ENCODE measurements at places on chromosomes 11 and 22.

DNA sequence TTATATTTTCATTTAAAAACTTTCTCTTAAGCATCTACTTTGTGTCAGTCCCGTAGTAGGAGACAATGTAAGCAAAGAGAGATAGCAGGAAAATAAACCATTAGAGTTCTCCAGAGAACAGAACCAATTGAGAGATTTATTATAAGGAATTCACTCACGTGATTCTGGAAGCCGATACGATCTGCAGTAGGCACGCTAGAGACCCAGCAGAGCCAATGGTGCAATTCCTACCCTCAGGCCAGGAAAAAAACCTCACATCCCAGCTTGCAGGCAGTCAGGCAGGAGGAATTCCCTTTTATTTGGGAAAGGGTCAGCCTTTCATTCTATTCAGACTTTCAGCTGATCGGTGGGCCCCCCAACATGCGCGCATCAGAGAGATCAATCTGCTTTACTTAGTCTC lies 7.3 kb upstream of the PLEKHA7 start:
- DNase-seq: no peak

DNA sequence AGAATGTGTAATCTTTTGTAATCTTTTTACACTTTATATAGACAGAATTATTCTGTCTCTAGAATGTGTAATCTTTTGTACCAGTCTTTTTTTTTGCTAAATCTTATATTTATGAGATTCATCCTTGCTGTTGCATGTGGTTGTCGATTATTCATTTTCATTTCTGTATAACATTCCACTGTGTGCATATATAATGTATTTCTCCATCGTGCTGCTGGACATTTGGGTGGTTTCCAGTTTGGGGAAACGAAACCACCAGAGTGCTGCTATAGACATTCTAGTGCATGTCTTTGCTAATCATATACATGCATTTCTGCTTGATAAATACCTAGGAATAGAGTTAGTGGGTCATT lies 146.5 kb downstream of the GRIK4 start:
- DNase-seq: no peak

DNA sequence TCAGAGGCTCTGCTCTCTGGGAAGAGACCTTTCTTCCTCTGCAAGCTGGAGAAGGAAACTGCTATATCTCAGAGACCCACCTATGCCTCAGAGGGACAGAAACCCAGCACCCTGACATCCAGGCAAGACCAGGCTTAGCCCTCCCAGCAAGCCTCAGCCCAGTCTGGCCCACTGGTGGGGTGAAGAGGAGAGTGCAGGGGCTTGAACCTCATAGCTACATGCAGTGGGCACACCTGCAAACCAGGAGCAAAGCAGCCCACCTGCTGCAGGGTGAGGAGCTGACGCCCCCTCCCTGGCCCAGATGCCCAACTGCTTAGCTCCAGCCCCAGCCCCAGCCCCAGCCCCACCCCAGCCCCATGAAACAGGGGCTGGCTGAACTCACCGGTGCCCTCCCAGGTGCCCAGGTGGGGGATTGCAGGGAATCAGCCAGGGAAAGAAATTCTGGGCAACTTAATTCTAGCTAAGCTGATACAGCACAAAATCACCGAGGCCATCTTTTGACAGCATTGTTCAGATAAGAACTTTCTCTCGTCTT lies 246.8 kb downstream of the BUD13 start:
- no peak for DNase-seq

- DNase-seq: no peak
These were observed 712.7 kb upstream of the KIRREL3 start for GRCh38 chr11:127713226-127713625.

- peak; percentile 71 for DNase-seq
These were observed 475 bp downstream of the PITPNB start for GRCh38 chr22:27918341-27919221.

- DNase-seq: peak; percentile 36
These were observed 396 bp downstream of the NPAT start for GRCh38 chr11:108221911-108222573.

GRCh38 chr11:20227631-20228030 lies 67.4 kb upstream of the DBX1 start:
- no peak for DNase-seq

DNA sequence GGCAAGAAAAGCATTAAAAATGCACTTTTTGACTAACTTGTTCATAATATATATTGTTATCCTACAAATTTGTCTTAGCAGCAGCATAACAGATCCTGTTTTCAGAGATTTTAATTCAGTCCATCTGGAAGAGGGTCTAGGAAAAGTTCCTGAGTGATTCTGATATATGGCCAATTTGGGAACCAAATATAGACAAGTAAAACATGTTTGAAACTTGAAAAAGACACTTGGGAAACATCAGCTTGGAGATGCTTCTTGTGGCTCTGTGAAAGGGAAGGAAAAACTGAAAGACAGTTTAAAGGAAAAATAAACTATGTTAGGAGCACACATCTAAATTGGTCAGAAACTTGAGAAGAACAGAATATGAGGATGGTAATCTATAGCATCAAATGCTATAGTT lies 697.5 kb downstream of the CNTN5 start:
- DNase-seq: no peak

GRCh38 chr11:59520741-59521140 lies 9.4 kb downstream of the OR4D9 start:
- no peak for DNase-seq

DNA sequence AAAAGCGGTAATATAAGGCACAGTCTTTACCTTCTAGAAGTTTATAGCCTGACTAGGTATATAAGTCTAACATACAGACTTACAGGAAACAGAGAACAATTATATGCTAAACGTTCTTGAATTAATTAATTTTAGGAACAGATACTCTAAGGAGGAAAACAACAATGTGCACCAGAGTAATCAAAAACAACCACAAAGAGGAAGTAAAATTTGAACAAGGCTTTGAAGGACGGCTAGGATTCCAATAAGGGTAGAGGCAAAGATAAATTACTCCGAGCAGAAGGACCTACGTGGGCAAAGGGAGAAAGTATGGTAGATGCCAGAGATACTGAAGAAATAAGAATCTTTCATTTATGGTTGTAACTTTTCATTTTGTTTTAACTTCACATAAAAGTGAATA lies 54.4 kb downstream of the ENTHD1 start:
- DNase-seq: no peak

GRCh38 chr11:119727523-119728151 lies 1.4 kb downstream of the NECTIN1 start:
- no peak for DNase-seq

- DNase-seq: no peak
These were observed 66.0 kb downstream of the SLC25A17 start for GRCh38 chr22:40753114-40753513.

DNA sequence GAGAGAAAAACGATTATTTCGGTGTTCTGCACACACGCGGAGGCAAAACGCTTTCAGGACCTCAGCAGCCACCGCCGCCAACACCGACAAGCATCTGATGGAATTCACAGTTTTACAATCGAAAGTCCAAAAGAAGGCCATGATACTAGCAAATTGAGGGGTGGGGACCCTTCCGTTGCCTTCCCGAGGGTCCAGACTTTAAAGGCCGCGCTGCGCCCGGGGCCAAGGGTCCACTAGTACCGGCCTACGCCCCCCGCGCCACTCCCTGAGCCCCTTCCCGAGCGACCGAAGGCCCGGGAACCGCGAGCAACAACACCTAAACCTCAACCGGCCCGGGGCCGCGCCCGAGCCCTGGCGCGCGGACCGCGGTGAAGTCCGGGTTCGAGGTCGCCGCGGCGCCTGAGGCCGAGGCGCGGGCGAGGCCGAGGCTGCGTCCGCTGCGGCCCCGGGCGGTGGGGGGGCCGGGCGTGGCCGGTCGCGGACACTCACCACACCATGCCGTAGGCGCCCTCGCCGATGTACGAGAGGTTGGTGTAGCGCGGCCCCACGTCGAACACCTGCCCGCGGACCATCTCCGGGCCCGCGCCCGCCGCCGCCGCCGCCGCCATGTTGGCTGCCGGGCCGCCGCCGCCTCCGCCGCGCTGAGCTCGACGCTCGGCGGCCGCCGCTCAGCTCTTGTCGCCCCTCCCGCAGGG lies 465 bp downstream of the MAPK1 start:
- no peak for DNase-seq

- DNase-seq: peak; percentile 77
These were observed 66.5 kb upstream of the CLMP start for GRCh38 chr11:123261345-123262106.

- peak; percentile 75 for DNase-seq
These were observed 902 bp downstream of the RASGRP2 start for GRCh38 chr11:64742889-64743590.

- peak; percentile 24 for DNase-seq
These were observed 709 bp upstream of the KCNE3 start for GRCh38 chr11:74468058-74468457.

DNA sequence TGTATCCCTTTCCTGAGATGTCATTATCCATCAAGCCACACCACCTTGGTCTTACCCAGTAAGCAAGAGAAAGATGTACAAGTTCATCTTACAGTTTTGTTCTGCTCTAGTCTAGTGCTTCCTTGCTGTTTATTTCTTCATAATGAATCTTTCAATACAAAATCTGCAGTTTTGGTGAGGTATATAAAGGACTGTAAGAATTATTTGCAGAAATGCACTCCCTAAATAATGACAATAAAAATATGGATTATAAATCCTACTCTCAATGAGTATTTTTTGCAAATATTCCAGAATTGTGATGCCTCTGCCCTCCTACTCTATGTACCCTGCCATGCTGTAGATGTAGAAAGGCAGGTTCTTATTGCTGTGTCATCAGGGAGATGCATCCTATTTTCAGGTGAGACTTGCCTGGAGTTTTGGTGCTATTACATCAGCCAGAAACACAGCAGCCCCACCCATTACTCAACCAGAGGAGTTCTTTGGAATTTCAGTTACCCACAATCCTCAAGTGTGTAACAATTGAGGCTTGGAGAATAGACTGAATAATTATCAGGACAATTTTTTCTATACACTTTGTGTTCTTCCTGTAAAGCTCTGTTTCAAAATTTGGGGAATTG lies at the start of gene OR10S1:
TSS of gene OR10S1 (minus strand) at position 51 of the 617 bp plus-strand sequence. CDS start 117 bp downstream, outside the sequence.
- DNase-seq: no peak

DNA sequence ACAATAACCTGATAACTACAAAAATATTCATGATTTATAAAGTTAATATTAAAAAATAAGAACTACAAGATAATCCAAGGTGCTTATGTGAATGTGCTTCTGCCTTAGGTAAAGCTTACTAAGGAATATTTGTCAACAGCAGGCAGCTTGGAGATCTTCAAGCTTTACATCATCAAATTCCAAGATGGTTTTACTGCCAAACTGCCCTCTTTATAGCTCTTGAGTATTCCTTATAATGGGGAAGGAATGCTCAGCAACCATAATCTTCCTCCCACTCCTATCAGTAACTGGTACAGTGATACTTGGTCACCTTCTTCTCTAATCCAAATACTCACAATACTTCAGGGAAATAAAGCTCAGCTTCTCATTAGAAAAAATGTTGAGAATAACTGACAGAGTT lies 30.1 kb downstream of the SBF2 start:
- DNase-seq: no peak

DNA sequence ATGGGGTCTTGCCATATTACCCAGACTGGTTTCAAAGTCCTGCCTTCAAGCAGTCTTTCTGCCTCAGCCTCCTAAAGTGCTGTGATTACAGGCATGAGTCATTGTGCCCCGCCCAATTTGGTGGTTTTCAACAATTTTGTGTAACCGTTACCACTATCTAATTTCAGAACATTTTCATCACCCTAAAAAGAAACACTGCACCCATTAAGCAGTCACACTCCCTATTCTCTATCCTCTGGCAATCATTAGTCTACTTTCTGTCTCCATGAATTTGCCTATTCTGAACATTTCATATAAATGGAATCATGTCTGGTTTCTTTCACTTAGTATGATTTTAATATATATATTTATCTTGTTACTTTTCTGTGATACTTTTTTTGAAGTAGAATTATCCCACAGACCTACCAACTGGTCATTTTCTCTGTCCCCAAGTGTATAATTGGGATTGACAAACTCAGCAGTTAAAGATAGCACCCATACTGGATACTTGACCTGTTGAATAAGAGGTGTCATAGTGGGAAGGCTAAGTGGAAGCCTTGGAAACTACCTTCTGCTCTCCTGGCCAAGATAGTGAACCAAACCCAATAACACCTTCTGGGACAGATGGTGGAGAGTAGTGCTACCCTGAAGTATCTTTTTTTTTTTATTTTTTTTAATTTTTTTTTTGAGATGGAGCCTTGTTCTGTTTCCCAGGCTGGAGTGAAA lies 64.8 kb downstream of the STIM1 start:
- peak; percentile 89 for DNase-seq

DNA sequence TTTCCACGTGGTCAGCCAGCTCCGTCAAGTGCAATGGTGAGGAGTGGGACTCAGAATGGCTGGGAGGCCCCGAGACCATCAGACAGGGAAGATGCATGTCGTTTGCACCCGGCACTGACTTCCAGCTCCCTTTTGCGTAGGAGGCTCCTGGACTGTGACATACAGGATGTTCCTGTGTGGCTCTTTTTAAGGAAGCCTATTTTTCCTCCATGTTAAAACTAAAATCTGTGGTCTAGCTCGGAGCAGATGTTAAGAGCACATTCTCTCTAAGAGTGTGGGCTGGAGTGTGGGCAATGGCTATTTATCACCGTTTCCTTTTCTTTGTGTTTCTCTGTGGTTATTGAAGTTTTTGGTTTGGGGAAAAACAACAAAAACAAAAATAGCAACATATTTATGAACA lies 40.9 kb upstream of the AMPD3 start:
- no peak for DNase-seq

GRCh38 chr22:32842486-32842885 lies 41.0 kb downstream of the TIMP3 start:
- DNase-seq: no peak

- no peak for DNase-seq
These were observed 120.9 kb upstream of the ZC3H12C start for GRCh38 chr11:109972181-109972715.

GRCh38 chr11:6410695-6411430 lies 8.0 kb downstream of the APBB1 start:
- no peak for DNase-seq

GRCh38 chr11:12410006-12410728 lies 32.8 kb downstream of the PARVA start:
- DNase-seq: no peak

GRCh38 chr22:36369922-36370791 lies 17.6 kb downstream of the MYH9 start:
- DNase-seq: no peak

DNA sequence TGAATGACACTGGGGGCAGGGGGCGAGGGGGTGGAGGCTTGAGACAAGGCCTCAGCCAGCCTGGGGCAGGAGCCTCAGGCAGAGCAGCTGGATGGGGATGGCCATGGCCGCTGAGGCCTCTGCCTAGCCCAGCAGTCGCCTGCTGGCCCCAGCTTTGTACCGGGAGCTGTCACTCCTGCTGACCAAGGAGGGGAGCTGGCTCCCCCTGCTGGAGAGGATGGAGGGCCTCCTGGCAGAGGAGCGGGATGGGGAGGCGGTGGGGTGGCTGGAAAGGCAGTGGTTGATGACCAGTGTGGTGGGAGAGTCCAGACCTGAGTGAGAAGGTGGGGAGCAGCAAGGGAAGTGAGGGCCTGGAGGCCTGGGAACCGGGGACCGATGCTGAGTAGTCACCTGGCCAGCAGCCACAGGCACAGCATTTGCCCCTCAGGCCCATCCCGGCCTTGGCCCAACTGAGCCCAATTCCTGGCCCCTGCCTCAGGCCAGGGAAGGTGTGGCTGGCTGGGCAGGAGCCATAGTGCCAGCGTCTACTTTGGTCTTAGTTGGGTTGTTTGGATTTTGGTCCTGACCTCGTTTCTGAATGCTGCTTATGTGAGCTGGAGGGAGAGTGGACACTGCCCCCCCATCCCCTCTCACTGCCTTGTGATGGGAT lies 6.0 kb upstream of the SUSD2 start:
- peak; percentile 72 for DNase-seq
